Bronchial epithelial cell (primary cell): ENCODE measurements at places on chromosomes 11 and 22. TPM values are rescaled to one million over a fixed set of nuclear protein-coding genes. Genes with fewer than 3 reads are reported as not detected.

SLC35F2 gene
- total RNA-seq: 34.8 and 72.7 TPM in 2 replicates

GALNT18 gene
- 21.4 and 26.1 TPM in 2 replicates for total RNA-seq

MMP13 gene
- under 0.01 TPM in 1 of 2 replicates, not detected in the other for total RNA-seq

OR51E2 gene
- not detected in 2 replicates for total RNA-seq

SGSM1 gene
- not detected in 2 replicates for total RNA-seq

DEFB108B gene
- total RNA-seq: not detected in 2 replicates

ISX gene
- not detected in 2 replicates for total RNA-seq

SHANK3 gene
- total RNA-seq: 0.79 and 0.90 TPM in 2 replicates

GSC2 gene
- not detected in 2 replicates for total RNA-seq

UPK3A gene
- not detected in 2 replicates for total RNA-seq

RPS13 gene
- total RNA-seq: 1,001 and 1,111 TPM in 2 replicates

SCUBE1 gene
- under 0.01 TPM in 1 of 2 replicates, not detected in the other for total RNA-seq

OR52R1 gene
- not detected in 2 replicates for total RNA-seq

MMP1 gene
- total RNA-seq: 68.1 and 168 TPM in 2 replicates

OR8H1 gene
- not detected in 2 replicates for total RNA-seq

GGTLC3 gene
- total RNA-seq: not detected in 2 replicates

DNAJB7 gene
- total RNA-seq: not detected in 2 replicates

OR8G1 gene
- not detected in 2 replicates for total RNA-seq

TMEM86A gene
- 0.53 and 0.90 TPM in 2 replicates for total RNA-seq

SHISA8 gene
- not detected in 2 replicates for total RNA-seq

PLXNB2 gene
- total RNA-seq: 138 and 176 TPM in 2 replicates

CRYAB gene
- 1.2 TPM in 1 of 2 replicates, not detected in the other for total RNA-seq

OR4D5 gene
- total RNA-seq: not detected in 2 replicates

MOV10L1 gene
- 0.26 and 1.4 TPM in 2 replicates for total RNA-seq

RAB3IL1 gene
- total RNA-seq: 0.90 and 1.1 TPM in 2 replicates

ACRV1 gene
- total RNA-seq: not detected in 2 replicates

OR5B17 gene
- total RNA-seq: not detected in 2 replicates

SLC22A9 gene
- total RNA-seq: not detected in 2 replicates

OR4A16 gene
- not detected in 2 replicates for total RNA-seq

KRTAP5-2 gene
- not detected in 2 replicates for total RNA-seq

C22orf42 gene
- not detected in 2 replicates for total RNA-seq

LMNTD2 gene
- total RNA-seq: 0.90 and 1.1 TPM in 2 replicates

RPS6KB2 gene
- total RNA-seq: 62.9 and 98.6 TPM in 2 replicates

ART5 gene
- not detected in 2 replicates for total RNA-seq

LRP4 gene
- total RNA-seq: 3.3 and 5.0 TPM in 2 replicates

PLAAT5 gene
- total RNA-seq: not detected in 2 replicates

BATF2 gene
- under 0.01 and 0.26 TPM in 2 replicates for total RNA-seq

AGBL2 gene
- total RNA-seq: 0.38 and 1.1 TPM in 2 replicates

CHADL gene
- total RNA-seq: 1.6 and 2.4 TPM in 2 replicates
